NK-92 treated with Interleukin-12 subunit alpha and Interleukin-12 subunit beta, amount 100 ng/mL, for 24 hours (cell line): ENCODE measurements at places on chromosomes 11 and 22.

GRCh38 chr22:19769393-19769715, 8.8 kb downstream of the TBX1 start:
- DNase-seq, result no peak

DNA sequence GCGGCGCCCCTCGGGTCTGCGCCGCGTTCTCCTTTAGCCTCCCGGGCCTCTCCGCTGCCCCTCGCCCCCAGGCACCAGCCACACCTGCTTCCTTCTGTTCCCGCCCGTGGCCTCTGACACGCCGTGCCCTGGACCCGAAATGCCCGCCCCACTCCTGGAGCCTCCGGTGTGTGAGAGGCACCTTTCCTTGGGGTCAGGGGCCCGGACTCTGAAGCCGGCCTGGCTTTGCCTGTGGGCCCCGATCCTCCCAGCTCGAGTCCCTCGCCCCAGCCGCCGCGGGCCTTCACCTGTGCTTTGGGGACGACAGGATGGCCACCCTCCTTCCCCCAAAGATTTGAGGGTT, 661 bp upstream of the CDPF1 start:
- DNase-seq, result no peak

DNA sequence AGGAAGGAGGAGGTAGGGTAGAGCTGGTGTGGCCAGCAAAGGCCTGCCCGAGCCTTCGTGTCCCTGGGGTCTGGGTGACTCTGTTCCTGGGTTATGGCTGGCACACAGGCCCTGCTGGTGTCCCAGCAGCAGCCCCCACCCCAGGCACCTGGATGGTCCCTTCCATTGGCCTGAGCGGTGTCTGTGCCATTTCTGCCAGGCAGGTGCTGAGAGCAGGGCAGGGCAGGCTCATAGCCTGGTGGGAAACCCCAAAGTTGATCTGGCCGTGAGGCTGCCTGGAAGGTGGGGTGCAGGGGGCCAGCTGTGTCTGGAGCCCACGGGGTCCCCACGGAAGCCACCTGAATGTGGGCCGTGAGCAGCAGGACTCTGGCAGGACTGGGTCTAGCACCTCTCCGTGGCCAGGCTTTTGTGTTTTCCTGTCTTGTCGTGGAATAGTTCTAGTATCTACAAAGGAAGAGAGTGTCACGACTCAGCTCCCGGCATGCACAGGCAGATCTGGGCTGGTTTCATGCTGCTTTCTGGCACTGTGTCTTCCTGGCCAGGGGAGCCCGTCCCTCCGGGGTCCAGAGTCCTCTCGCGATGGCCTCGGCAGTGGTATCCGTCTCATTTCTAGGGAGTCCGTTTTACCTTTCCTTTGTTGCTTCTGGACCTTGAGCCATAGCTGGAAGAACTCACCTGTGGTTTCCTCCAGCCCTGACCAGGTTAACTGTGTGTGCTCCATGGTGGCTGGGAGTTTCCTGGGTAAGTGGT, 83.7 kb downstream of the KCNQ1 start:
- DNase-seq, result no peak

DNA sequence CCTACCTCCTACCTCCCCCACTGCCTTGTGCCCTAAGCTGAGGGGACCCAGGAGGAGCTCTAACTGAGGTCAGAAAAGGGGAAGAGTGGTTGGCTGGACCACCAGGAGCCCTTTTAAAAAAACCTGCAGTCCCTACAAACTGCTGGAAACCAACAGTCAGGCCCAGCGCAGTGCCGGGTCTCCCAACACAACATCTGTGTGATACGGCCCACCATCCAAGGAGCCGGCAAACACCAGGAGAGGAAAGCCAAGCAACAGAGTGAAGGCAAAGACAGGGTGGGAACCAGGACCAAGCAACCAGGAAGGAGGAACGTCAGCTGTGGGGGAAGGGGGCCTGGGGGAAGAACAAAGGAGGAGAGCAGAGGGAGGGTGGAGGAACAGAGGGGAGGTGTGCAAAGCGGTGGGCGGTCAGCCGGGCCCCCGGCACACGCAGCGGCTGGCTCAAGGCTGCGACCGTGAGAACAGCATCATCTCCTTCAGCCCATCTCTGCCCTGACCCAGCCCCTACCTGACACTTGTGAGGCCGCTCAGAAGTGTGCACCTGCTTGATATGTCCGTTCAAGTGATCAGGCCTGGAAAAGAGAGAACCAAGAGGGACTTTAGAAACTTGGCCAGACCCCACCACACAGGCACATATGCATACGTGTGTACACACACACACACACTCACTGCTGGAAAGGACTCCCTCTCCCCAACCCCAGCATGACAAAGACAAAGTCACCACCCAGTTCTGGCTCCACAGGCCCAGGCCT, 3.6 kb downstream of the PATZ1 start:
- no peak for DNase-seq

GRCh38 chr11:2375341-2375853, 1.7 kb upstream of the CD81 start:
- no peak for DNase-seq

- peak; percentile 73 for DNase-seq
These were observed 37.2 kb upstream of the ETS1 start for GRCh38 chr11:128624269-128625175.

GRCh38 chr11:61980783-61981541, 13.5 kb upstream of the FTH1 start:
- no peak for DNase-seq

GRCh38 chr11:46668480-46669085, 31.8 kb downstream of the ARHGAP1 start:
- no peak for DNase-seq
